ENCODE measurements at places on chromosomes 13 and 19.

DNA sequence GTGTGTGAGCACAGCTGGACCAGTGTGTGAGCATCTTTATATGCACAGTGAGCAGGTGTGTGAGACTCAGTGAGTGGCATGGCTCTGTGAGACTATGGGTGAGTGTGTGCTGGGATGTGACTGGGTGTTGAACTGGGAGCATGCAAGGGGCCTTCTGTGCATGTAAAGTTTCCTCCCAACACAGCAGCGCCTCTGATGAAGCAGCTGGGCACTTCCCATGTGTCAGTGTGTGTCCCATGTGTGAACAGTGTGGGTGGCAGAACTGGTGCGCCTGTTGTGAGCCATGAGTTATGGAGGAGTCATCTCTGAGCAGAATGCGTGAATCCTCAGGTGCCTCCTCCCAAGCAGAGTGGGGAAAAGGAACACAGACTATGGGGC lies 24.1 kb downstream of the LGALS16 start:
- no peak overlapping the region for H3K27ac ChIP-seq
- H3K27me3 ChIP-seq, result no peaks in the 10 kb centered on the region
- H3K36me3 ChIP-seq, result no peaks in the 10 kb centered on the region
- DNase-seq, result no peak
- no peaks in the 10 kb centered on the region for H3K4me1 ChIP-seq

DNA sequence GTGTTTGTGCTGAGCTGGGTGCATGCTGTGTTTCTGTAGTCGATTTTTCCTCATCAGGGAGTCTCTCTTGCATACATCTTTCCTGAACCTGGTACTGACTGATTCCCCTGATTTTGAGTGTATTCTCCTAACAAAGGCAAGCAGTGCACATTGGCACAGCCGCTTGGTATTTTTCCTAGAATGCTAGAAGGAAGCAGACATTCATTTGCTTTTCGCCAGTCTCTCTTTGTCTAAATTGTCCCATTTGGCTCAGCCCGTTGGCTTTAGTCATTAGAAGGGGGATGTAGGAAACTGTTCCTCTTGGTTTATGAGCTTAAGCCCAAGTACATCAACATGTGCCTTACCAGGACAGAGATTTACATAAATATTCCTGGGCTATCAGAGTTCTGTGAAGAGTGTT lies 266.1 kb upstream of the TMTC4 start:
- H3K27me3 ChIP-seq, result no peaks in the 10 kb centered on the region
- H3K4me3 ChIP-seq, result no peak overlapping the region
- H3K36me3 ChIP-seq, result no peaks in the 10 kb centered on the region
- no peak for DNase-seq

DNA sequence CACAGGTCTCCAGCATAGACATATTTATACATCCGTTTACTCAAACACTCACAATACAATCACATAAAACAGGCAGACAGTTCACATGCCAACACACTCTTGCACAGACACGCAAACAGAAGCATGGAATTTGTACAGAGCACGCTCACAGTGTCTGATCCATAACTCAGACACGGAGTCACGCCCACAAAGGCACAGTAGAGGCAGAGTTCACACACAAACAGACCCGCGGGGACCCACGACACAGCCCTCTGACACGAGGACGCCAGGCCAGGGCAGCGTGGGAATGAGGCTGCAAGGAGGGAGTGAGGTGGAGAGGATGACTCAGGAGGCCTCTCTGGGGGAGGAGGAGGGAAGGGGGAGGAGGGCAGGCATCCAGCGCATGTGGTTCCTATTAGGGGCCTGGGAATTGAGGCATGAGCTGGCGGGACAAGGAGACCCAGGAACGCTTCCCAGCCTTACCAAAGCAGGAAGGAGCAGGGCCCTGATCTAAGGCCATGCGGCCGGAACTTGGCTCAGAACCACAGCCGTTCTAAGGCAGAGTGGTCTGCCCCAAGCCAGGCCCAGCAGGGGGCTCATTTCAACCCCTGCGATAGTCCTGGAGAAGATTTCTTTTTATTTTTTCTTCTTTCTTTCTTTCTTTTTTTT lies 9.1 kb upstream of the OLFM2 start:
- H3K4me1 ChIP-seq, result peaks cover 8% of the 10 kb centered on the region
- peak; percentile 92 for DNase-seq
- H3K27ac ChIP-seq, result no peak overlapping the region
- no peaks in the 10 kb centered on the region for H3K27me3 ChIP-seq
- H3K36me3 ChIP-seq, result no peaks in the 10 kb centered on the region

DNA sequence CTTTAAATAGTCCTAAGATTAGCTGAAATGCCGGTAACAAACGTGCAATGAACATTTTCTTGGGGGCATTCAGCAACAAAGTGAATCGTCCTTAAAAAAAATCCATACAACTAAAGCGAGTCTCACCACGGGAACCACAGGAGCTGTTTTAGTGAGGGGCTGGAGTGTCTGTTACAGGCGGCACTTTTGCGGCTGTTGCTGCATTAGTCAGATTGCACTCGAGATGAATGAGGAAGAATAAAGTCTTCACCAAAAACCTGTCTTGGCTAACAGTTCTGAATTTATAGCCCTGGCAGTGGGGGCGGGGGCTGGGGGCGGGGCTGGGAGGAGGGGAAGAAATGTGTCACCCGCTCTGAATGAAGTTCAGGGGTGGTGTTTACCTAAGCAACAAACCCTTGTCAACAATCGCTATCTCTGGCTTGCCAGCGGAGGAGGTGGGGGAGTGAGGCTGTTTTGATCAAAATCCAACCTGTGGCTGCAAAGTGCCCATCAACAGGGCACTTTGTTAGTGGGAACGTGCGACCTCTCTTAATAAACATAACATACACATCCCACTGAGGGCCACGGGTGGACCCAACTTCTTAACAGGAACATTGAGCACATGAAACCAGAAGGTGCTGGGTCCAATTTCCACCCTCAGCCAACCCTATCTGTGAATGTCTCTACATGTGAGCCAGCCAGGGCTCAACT lies 44.5 kb downstream of the RFX2 start:
- no peaks in the 10 kb centered on the region for H3K36me3 ChIP-seq
- DNase-seq, result peak; percentile 60
- H3K27me3 ChIP-seq, result no peaks in the 10 kb centered on the region
- peaks cover 23% of the 10 kb centered on the region for H3K4me1 ChIP-seq
- no peak overlapping the region for H3K4me3 ChIP-seq
- no peak overlapping the region for H3K27ac ChIP-seq

- H3K27ac ChIP-seq, result no peak overlapping the region
- H3K4me3 ChIP-seq, result no peak overlapping the region
- no peaks in the 10 kb centered on the region for H3K36me3 ChIP-seq
- peaks cover 3% of the 10 kb centered on the region for H3K27me3 ChIP-seq
- no peak for DNase-seq
Observed at GRCh38 chr13:89432997-89433396, 1761.8 kb downstream of the SLITRK5 start.

DNA sequence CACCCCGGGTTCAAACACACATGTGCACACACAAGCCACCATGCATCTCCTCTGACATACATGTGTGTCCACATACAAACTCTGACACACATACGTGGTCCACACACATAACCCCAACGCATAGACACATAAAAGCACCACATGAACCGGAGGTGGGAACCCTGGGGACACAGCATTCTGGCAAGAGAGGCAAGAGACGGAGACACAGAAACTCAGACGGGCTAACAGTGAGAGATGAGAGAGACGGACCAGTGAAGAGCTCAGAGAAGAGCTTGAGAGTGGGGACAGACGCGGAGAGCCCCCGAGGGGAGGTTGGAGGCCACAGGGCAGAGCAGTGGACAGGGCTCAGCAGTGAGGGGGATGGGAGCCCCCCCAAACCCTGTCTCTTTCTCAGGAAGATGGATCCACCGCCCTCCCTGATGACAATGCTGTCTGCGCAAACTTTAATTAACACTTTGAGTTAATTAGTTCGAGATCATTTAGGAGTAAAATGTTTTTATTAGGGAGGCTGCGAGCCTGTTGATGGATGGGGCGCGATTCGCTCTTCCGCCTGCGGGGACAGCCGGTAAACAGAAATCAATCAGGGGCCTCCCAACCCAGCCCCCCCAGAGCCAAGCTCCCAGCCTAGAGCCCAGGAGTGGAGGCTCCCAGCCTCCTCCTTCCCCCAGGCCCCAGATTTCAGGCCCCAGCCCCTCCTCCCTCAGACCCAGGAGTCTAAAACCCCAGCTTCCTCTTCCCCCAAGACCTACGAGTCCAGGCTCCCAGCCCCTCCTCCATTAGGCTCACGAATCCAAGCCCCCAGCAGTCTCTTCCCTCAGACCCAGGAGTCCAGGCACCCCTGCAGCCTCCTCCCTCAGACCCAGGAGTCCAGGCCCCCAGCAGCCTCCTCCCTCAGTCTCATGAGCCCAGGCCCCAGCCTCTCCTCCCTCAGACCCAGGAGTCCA lies 9.5 kb upstream of the ERFL start:
- H3K36me3 ChIP-seq, result no peaks in the 10 kb centered on the region
- no peak overlapping the region for H3K27ac ChIP-seq
- H3K4me3 ChIP-seq, result no peak overlapping the region

GRCh38 chr13:66693656-66694055 lies 536.5 kb downstream of the PCDH9 start:
- H3K36me3 ChIP-seq, result no peaks in the 10 kb centered on the region
- DNase-seq, result no peak
- no peak overlapping the region for H3K27ac ChIP-seq

- no peak overlapping the region for H3K4me3 ChIP-seq
- H3K27me3 ChIP-seq, result no peaks in the 10 kb centered on the region
- DNase-seq, result no peak
- no peaks in the 10 kb centered on the region for H3K36me3 ChIP-seq
- H3K27ac ChIP-seq, result no peak overlapping the region
Observed at GRCh38 chr19:33724721-33725060, 72.0 kb upstream of the KCTD15 start.

DNA sequence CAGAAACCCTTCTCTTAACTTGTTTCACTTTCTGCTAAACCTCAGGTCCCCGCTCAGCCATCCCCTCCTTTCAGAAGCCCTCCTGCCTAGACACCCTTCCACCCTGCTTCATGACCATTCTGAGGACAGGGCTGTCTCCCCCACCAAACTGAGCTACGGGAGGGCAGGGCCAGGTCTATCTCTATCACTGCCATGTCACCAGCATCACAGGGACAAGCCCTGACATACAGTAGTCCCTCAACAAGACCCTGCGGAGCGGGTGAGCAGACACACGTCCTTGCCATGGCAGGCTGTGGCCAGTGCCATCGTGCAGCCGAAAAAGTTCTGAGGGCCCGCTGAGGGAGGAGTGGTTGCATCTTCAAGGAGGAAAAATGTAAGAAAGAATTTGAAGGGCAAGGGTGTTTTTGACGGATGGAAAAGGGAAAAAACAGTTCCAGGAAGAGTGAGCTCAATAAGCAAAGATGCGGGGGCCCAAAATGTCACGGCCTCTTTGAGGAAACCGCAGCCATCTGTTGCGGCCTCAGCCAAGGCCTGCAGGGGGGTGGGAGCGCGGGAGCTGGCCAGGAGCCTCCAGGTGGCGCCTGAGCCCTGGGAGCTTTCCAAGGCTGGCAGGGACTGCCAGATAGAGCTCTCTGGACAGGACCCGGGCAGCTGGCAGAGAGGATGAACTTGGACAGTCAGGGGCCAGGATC lies 8.1 kb downstream of the PTGIR start:
- no peaks in the 10 kb centered on the region for H3K27me3 ChIP-seq
- no peaks in the 10 kb centered on the region for H3K36me3 ChIP-seq
- H3K4me3 ChIP-seq, result no peak overlapping the region
- H3K27ac ChIP-seq, result no peak overlapping the region
- peak; percentile 18 for DNase-seq

DNA sequence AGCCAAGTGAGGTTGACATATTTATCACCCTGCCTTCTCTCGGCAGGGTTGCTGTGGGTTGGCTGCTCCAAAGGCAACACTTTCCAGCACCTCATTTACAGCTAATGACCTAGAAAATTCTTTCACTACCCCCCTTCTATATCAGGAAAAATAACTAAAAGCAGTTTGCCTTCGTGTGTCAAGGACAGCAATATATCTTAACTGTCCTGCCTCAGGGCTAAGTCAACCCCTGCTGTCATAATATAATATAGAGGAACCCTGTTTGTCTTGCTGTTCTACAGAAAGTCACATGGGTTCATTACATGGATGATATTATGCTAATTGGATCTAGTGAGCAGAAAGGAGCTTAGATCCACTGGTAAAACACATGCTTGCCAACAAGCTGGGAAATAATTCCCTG lies 28.1 kb upstream of the USP12 start:
- no peaks in the 10 kb centered on the region for H3K36me3 ChIP-seq
- no peak overlapping the region for H3K4me3 ChIP-seq
- no peaks in the 10 kb centered on the region for H3K27me3 ChIP-seq
- H3K4me1 ChIP-seq, result no peaks in the 10 kb centered on the region

- H3K27me3 ChIP-seq, result no peaks in the 10 kb centered on the region
- no peak overlapping the region for H3K4me3 ChIP-seq
- H3K4me1 ChIP-seq, result no peaks in the 10 kb centered on the region
- DNase-seq, result no peak
Observed at GRCh38 chr19:3024870-3025548, 4.1 kb downstream of the TLE2 start.

DNA sequence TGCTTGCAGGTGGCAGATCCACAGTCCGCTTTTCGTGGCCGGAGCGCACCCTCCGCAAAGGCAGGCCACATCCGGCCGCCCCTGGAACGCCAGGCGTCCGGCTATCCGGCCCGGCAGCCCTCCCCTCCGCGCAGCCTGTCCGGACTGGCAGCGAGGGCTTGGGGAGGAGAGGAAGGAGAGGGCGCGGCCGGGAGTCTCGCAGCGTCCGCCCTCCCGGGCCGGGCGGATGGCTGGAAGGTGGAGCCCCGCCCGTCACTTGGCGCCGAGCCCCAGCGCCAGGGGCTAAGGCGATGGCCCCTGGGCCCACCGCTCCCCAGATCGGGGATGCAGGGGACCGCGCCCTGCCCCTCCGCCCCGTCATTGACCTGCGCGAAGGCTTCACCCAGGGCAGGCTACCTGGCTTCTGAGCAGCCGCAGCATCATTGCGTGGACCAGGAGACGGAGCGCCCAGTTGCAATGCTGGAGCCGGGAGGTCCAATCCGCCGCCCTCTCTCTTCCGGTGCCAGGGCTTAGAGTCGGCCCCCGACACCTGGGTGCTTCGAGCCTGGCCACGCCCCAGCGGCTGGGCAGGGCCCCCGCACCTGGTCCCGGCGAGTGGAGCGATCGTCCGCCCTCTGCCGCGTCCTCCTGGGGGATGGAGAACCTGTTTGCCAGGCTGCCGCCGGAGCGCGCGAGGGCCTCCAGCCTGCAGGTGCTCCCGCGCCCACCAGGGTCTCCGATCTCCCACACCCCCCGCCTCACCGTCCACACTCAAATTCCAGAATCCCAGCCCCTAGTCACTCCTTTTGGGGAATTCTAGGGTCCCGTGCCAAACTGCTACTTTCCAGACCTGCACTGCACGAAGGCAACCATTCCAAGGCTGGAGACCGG lies at the start of gene FUT1:
Gene FUT1, minus strand, starts transcription at position 146 of the 870 bp plus-strand sequence. CDS start 1,360 bp downstream, outside the sequence.
- H3K27me3 ChIP-seq, result no peaks in the 10 kb centered on the region
- H3K4me3 ChIP-seq, result peak within 1 kb of the TSS; percentile 9
- peaks cover 2% of the 10 kb centered on the region for H3K4me1 ChIP-seq
- no peak within 1 kb of the TSS for H3K27ac ChIP-seq
- no peaks in the 10 kb centered on the region for H3K36me3 ChIP-seq
- DNase-seq, result no peak

All from ovary (tissue), 10 donors.